ENCODE measurements at places on chromosomes 12 and 14.

DNA sequence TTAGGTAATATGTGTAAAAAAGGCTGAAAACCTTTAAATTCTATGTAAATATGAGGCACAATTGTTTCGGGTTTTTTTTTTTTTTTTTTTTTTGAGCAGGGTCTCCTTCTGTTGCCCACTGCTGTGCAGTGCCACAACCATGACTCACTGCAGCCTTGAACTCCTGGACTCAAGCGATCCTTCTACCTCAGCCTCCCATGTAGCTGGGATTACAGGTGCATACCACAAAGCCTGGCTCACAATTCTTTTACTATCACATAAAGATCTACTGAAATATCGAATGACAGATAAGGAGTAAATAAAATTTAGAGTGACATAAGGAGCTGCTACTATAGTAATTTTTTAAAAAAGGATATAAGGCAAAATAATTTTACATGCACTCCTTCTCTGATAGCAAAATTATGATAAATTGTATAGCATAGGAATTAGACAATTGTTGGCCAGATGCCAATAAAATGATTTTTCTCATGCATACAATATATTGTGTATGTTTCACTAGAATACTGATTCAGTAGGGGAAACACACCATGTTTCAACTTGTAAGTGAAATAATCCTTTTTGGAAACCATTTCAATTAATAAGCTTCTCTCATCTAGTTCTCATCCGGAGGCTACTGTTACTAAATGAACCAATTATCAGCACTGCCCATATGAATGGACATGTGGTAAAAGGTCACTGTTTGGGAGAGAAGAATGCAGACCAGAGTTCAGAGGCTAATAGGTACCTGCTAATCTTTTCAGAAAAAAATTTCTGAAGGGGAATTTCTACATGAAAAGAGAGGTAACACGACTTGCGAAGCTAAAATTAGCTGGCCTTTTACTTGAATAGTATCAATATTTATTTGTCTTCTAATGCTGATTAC, 108.4 kb downstream of the PPP1R12A start:
- no peak for DNase-seq

DNA sequence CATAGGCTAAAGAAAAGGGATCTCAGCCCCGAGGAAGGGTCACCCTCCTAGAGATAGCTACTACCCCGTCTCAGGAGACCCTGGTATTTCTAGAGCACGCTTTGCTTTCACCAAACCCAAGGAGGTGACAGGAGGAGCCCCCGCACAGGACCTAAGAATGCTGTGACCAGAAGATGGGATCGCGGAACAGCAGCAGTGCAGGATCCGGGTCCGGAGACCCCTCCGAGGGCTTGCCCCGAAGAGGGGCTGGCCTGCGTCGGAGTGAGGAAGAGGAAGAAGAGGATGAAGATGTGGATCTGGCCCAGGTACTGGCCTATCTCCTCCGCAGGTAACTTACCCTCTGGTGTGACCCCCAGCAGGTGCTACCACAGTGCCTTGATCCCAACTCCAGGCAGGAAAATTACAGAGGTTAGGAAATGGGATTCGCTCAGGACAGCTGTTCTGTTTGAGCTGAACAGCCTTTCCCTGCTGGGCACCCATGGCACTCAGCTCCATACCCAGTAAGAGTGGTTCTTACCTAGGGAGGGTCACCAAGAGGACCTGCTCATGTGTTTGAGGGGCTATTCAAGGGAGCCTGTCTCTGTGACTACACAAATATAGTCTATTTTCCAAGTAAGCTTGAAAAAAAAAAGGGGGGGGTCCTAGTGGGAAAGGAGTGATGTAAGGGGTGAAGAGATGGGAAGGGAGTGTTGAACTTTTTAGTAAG, 826 bp upstream of the NRL start:
- DNase-seq = no peak

DNA sequence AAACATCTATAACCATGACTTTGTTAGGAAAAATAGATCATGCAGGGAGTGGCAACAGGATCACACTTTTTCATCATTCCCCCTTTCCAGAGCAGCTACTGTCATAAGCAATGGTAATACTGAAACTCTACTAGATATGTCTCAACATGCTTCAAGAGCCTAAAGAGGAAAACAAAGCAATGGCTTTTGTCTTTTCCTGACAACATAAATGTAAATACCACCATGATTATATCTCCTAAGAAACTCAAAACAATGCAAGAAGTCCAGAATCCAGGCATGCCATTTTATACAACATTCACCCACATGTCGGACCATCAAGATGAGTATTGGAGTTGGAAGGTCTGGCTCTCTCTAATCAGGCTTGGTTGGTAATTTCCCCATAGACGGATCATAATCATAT, 78.7 kb downstream of the KIF21A start:
- no peak for DNase-seq

- no peak for DNase-seq
These were observed 589.0 kb downstream of the TMEM121 start for GRCh38 chr14:106115401-106115800.

- no peak for DNase-seq
These were observed 106.9 kb upstream of the ETV6 start for GRCh38 chr12:11542599-11542998.

GRCh38 chr12:16346958-16347357, 487 bp upstream of the MGST1 start:
- no peak for DNase-seq

DNA sequence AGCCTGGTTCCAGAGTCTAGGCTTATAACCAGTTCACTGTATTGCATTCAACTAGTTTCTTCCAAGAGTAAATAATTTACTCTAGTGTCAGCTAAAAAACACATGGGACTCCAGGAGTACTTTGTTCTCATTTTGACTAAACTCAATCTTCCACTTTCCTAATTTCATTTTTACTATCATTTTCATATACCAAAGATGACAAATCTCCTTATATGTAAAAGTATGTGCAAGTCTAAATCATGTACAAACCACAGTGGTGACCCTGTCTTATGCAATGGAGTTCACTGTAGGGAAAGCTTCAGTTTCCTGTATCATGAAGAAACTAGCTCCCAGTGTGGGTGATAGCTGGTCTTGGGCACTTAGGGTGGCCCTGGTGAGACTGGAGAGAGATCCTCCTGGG, 151.6 kb downstream of the HELB start:
- DNase-seq = no peak
